Suppressor macrophage treated with lipopolysaccharide for 1 hour (primary cell): ENCODE measurements at places on chromosomes 7 and 10.

DNA sequence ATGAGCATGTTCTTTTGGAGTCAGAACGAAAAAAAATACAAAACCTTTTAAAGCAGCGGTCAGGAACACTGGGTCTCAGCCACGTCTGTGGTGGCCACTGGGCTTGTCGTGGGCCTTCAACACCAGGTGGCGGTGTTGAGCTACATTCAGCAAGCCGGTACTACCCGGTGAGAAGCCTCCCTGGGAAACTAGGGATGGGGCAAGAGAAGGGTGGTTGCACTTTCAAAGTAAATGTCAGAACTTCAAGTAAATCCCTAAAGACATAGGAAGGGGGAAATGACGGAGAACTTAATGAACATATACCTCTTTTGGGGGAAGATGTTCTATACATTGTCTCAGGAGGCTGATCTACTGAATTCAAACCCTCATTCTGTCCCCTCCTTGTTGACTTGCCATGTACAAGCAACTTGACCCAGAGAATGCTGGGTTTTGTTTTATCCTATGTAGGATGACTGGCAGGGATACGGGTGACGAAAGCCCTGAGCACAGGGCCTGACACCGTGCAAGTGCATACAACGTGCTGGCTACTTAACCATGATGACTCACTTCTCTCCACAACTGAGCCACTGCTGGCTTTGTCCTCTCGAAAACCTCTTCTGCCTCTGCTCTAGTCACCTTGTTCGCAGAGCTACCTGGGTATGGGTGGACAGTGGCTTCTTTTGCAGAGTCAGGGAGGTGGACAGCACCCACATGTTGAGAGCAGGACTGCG lies 49.0 kb upstream of the BAMBI start:
- DNase-seq: peak; percentile 90

- no peak for DNase-seq
Measured at GRCh38 chr10:59176241-59177030, at the start of gene PHYHIPL. PHYHIPL (plus strand) TSS chr10:59176643; CDS start chr10:59176854, 211 bp downstream.

DNA sequence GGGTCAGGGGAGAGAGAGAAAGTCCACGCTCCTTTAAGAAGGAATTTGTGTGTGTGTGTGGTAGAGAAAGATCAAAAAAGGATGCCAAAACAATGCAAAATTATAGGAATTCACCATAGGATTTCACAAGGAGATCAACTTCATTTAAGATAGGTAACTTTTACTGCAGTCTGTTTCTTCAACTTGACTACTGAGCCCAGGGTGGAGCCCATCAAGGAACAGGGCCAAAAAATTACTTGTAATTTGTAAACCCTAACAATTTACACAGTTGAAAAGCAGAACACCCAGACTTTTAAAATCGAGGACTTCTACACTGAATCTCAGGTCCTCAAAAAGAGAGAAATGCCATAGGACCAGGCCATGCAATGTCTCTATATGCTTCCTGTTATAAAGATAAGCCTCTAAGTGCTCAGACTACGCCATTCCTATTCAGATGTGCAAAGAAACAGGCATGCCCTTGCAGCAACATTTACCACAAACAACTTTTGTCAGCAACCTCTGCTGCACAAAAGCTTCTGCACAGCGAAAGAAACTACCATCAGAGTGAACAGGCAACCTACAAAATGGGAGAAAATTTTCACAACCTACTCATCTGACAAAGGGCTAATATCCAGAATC lies 10.6 kb upstream of the GIMAP4 start:
- no peak for DNase-seq

GRCh38 chr10:104240078-104240477 lies 7.9 kb upstream of the CFAP43 start:
- no peak for DNase-seq

- DNase-seq: peak; percentile 20
Measured at GRCh38 chr10:24826009-24826408, 102.3 kb upstream of the ARHGAP21 start.
